NCI-H1436 (cell line): ENCODE measurements at places on chromosomes 6 and 20.
A peak's percentile ranks its signal among the peaks of the same experiment; 100 is the strongest.

- no peak for DNase-seq
Measured at GRCh38 chr6:135797361-135797760, 54.1 kb upstream of the PDE7B start.

GRCh38 chr6:1839361-1839760, 229.6 kb downstream of the FOXC1 start:
- DNase-seq, result no peak

- DNase-seq, result no peak
Measured at GRCh38 chr20:57087102-57087501, 179.3 kb downstream of the BMP7 start.

DNA sequence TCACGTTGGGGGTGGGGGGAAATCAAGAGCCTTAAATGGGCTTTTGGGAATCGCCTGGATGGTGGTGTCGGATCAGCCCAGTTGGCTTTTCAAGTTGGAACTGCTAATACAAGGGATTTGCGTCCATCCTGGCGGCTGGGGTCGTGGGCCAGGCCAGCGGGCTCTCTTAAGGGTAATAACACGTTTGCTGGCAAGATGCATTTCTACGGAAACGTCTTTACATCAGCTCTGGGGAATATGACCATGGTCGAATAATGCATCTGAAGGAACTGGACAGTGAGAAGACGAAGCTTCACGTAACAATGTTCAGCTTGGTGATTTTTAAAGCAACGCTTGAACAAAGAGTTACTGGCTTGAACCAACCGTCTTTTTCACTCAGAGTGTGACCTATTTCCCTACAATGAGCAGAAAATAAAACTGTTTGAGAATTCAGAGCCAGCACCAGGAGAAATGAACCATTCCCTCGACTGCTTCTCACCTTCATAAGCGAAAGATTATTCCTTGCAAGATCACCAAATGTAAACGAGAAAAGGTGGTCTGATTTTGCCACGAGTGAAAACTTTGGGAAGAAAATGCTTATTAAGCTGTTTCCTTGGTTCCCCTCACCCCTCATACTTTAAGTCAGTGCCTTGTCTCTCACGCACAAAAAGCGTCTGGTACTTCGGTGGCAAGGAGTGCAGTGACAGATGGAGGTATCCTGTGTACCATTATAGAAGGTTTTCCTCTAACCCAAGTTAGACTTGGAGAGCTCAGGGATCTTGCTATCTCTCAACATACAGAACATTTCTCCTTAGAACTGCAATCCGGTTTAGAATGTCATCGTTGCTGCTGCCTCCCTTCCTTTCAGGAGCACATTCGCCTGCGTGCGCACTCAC, 1.4 kb upstream of the MARCKS start:
- peak; percentile 48 for DNase-seq

GRCh38 chr20:921068-921467, 4.9 kb upstream of the ANGPT4 start:
- no peak for DNase-seq

DNA sequence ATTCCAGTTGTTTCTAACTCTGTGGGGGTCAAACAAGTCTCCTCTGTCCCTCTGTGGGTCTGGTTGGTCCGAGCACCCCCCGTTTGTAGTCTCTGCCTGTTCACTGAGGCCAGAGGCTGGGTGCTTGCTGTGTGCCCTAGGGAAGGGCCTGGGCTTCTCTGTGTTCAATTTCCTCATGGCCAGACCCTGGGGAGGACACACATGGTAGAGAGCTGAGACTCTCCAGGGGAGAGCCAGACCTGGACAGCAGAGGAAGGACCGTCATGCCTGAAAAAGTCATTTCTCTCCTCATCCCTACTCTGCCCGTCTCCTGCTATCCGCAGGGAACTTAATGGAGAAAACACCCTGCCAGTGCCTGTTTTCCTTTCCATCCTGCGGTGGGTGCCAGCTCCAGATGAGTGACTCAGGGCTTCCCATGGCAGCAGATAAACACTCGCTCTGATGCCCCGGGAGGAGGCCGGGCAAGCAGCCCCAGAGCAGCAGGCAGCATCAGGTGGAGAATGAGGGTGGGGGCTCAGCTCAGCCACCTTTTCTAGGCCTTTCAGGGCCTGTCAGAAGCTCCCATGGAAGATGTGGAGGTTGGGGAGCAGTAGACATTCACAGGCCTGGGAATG, 51.9 kb downstream of the SNAI1 start:
- DNase-seq, result no peak

DNA sequence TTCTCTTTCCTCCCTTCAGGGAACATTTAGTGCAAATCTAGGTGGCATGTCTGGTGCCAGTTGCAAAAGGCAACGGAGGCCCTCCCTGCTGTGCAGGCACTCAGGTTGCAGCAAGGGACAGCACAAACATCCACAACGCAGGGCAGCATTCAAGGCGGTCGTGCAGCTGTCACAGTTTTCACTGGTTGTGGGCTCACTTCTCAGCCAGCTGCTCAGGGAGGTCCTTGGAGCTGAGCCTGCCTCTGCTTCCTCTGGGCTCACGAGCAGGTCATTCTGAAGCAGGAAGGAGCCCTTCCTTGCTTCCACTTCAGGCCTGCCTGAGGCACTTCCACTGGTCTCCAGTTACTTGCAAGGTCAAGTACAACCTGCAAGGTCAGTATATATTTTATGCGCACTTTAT, 3.8 kb upstream of the NPEPL1 start:
- DNase-seq, result no peak

DNA sequence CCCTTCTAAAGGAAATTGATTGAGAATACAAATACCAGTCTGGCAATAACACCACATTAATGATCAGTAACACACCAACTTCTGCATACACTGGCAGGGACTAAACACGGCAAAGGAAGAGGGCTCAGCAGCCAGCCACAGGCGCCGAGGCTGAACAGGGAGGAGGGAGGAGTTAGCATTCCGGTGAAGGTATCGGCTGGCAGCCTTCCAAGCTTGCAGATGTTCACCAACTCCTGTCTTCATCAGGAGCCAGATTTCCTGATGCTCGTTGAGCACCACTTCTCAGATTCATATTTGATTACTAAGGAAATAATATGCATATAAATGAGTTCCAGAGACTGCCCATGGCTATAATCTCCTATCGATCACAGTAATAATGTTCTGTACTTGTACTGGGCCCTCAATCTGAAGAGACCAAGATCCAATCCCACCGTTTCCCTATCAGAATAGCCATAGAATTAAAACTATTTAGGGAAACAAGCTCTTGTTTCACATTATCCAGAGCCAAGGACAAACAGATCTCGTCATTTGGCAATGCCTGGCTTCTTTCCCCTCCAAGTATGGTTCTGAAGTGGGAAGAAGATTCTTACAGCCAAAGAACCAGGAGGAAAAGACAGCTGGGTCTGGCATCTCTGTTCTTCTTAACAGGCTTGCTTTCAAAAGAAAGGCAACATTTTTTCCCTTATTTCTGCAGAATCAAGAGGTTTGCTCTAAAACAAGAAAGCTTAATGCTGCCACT, 42.2 kb downstream of the GFOD1 start:
- peak; percentile 54 for DNase-seq

DNA sequence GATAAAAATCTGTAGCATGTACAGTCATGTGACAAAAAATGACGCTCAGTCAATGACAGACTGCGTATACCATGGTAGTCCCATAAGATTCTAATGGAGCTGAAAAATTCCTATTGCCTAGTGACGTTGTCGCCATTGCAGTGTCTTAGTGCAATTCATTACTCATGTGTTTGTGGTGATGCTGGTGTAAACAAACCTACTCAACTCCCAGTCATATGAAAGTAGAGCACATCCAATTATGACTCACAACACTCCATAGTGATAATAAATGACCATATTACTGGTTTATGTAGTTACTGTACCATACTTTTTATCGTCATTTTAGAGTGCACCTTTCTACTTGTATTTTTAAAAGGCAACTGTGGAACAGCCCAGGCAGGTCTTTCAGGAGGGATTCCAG, 45.0 kb downstream of the TFAP2A start:
- DNase-seq, result no peak

DNA sequence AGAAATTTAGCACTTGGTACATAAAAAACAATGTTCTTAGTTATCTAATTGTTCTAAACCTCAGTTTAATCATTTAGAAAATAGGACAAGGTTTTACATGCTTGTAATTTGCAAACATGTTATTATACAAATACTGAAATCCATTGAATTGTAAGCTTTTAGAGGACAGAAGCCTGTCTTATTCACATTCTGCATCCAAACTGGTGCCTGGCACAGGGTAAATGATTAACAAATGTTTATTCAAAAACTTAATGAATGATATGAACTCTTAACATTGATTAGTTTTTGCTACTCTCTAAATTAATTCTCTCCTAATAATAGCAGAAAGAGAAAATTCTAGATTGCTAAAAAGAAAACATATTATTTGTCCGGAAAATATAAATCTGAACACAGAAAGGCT, 58.4 kb upstream of the MCM9 start:
- no peak for DNase-seq

GRCh38 chr6:71367756-71368155, 79.1 kb downstream of the OGFRL1 start:
- DNase-seq, result no peak

DNA sequence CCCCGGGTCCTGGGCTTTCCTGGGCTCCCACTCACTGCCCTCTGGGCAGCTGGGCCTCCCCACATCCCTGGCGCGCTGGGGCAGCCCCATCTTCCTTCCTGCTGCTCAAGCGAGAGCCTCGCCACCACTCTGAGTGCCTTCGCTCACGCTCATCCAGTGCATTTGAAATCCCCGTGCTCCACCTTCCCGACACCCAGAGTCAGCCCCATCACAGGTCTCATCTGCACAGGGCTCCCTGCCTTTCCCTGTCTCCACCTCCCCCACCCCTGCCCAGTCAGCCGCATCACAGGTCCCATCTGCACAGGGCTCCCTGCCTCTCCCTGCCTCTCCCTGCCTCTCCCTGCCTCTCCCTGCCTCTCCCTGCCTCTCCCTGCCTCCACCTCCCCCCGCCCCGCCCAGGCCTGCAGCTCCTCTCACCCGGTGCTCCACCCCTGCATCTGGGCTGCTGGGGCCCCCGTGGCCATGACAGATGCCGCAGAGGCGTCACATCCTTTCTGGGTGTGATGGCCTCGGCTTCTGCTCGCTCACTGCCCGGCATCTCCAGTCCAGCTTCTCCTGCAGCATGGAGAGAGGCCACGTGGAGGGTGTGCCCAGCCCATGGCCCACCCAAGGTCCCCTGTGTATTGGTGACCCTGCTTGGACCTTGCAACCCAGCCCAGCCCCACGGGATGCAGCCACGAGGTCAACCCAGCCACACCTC, 9.0 kb upstream of the BHLHE23 start:
- no peak for DNase-seq

DNA sequence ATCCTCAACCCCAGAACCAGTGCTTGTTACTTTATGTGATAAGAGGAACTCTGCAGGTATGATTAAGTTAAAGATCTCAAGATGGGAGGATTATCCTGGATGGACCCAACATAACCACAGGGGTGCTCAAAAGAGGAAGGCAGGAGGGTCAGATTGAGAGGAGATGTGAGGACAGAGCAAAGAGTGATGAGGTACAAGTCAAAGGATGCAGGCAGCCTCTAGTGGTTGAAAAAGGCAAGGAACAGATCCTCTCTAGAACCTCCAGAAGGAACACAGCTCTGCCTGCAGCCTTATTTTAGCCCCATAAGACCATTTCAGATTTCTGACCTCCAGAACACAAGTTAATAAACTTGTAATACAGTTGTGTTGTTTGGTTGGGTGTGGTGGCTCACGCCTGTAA, 41.2 kb downstream of the PDSS2 start:
- DNase-seq, result no peak

GRCh38 chr20:59817406-59817805, 116.0 kb downstream of the SYCP2 start:
- DNase-seq, result no peak

DNA sequence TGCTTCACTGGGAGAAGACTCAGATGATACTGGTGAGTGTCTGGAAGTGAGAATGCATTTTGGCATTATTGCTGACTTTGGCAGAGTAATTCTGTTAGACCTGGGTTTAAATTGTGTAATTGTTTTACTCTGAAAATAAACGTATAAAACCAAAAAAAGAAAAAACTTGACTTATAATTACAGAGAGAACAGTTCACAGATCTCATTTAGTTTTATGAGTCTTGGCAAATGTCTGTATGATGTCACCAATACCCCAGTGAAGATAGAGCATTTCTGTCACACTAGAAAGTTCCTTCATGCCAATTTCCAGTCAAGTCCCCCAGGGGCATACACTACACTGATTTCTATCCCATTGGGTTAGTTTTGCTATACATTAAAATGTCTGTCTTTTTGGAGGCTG, 67.3 kb downstream of the SMAP1 start:
- no peak for DNase-seq

DNA sequence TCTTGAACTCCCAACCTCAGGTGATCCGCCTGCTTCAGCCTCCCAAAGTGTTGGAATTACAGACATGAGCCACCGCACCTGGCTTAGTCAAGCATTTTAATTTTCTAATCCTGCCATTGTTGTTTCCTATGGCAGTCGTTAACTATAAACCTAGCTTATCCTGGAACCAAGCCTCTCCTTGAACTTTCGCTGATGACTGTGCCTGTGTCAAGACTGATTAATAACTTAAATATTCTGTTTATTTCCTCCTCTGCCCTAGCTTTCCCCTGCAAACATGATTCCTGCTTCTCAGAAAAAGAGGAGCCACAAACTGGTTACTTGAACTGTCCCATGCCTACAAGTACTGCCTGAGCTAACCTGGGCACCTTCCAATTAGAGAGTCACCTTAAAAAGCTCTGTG, 1.5 kb downstream of the VNN1 start:
- DNase-seq, result no peak

- DNase-seq, result no peak
Measured at GRCh38 chr6:137227871-137228302, 8.7 kb upstream of the IFNGR1 start.

- no peak for DNase-seq
Measured at GRCh38 chr20:4625687-4626086, 96.0 kb upstream of the PRND start.

DNA sequence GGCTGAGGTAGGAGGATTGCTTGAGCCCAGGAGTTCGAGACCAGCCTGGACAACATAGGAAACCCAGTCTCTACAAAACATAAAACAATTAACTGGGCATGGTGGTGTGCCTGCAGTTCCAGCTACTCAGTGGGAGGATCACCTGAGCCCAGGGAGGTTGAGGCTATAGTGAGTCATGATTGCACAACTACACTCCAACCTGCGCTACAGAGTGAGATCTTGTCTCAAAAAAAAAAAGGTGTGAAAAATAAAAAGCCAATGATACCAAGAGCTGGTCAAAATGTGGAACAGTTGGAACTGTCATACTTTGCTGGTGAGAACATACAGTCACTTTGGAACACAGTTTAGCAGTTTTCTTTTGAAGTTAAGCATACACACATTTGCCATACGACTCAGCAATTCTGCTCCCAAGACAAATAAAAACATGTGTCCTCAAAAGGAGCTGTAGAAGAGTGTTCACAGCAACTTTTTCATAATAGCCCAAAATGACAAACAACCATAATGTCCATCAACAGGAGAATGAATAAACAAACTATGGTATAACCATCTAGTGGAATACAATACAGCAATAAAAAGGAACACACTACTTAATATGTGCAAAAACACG, 21.6 kb upstream of the FKBP5 start:
- DNase-seq, result no peak

GRCh38 chr20:25009218-25010145, 16.9 kb upstream of the APMAP start:
- no peak for DNase-seq
